Right kidney (tissue), 9 donors: ENCODE measurements at places on chromosomes 4 and X.

- no peak for DNase-seq
These were observed 217.8 kb upstream of the ETNPPL start for GRCh38 chr4:108980455-108981239.

DNA sequence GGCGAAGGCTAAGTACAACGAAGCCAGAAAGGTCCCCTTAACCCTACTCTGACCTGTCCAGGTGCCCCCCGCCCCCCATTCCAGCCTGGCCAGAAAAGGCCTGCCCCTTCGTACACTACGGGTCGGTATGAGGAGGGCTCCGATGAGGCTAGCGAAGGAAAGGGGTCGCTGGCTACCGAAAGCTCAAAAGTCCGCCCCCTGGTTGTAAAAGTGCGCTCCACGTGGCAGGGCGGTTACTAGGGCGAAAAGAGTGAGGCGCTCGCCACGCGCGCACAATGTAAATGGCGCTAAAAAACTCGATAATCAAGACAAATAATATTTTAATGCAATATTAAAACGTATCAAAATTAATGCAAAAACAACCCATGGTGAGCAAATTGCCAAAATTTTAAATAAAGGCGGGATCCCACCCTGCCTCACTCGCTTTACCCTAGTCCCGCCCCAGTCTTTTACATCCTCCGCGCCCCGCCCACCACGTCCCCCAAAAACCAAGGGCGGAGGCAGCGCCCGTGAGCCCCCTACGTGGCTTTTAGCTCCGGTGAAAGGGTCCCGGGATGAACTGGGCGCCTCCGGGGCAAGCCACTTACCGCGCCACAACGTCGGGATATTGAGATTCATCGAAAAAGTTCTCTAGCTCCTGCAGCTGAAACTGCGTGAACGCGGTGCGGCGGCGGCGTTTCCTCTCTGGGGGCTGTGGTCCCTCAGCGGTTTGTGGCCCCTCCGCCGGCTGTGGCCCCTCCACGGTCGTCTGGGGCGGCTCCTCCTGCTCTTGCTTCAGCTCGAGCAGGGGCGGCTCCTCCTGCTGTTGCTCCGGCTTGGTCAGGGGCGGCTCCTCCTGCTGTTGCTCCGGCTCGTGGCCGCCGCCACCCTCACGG, 929 bp downstream of the ESX1 start:
- peak; percentile 27 for DNase-seq

- DNase-seq: no peak
These were observed 572.7 kb upstream of the TENM3 start for GRCh38 chr4:181670506-181670905.

- DNase-seq: no peak
These were observed 49.2 kb upstream of the CAPN6 start for GRCh38 chrX:111319451-111319850.

- DNase-seq: no peak
These were observed 145.6 kb downstream of the RAP1GDS1 start for GRCh38 chr4:98406819-98407218.

DNA sequence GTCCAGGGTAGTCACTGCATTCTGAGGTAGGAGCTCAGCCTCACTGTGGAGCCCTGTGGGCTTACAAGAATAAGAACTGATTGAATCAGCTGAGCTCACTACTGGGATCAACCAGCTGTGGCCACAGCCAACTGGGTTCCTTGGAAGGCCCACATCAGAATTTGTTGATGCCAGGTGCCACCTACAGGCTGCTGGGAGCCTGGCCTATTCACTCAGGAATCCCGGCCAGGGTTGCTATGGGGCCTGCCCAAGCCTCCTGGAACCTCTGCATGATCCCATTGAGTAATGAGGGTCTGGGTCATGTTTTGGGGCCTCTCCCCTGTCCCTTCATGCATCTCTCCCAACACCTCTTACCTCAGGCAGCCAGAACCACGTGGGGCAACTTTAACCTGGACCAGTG, 53.9 kb upstream of the KIAA1210 start:
- no peak for DNase-seq

- DNase-seq: no peak
These were observed 151.0 kb downstream of the CAMK2D start for GRCh38 chr4:113610537-113610936.

- DNase-seq: no peak
These were observed 35.7 kb downstream of the PARM1 start for GRCh38 chr4:74968456-74969164.

DNA sequence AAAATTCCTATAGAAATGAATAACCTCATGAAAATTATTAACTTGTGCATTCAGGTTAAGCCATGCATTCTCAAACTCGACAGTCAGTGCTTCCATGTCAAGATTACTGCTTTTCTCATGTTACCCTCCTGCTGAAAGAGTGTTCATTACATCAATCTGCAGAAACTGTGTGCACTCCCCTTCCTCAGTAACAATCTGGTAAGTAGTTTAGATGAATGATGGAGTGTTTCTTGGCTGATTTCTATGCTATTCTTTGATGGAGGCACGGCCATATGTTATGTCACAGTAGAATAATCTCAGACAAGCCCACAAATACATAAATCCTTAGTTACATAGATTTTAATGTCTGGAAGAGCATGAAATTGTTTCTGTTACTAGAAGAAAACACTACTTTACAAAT, 193.3 kb upstream of the FAM47A start:
- DNase-seq: no peak

DNA sequence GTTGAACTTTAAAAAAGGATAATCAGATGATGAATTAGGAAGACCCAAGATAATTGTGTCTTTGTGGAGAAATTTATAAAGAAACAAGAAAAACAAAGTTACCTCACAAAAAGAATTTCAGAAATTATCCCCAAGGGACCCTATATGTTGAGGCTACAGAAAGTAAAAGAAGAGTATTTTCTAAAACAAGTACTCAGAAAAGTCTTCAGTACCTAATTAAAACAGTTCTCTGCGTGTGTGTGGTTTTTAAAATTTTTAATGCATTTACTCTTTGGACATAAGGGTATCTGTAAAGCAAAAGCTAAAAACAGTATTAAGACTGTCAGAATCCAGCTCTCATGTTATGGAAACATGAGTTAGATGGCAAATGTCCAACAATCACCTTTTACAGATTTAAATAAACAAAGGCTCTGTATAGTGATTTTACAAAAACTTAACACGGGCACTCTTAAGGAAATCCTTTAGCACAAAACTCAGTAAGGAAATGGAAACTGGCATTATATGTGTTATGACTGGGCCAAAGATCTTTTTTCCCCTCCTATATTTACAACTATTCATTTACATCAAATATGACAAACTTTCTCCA, 187.5 kb downstream of the NSUN7 start:
- DNase-seq: no peak

GRCh38 chr4:152283801-152284470, 252.0 kb downstream of the FBXW7 start:
- DNase-seq: no peak

DNA sequence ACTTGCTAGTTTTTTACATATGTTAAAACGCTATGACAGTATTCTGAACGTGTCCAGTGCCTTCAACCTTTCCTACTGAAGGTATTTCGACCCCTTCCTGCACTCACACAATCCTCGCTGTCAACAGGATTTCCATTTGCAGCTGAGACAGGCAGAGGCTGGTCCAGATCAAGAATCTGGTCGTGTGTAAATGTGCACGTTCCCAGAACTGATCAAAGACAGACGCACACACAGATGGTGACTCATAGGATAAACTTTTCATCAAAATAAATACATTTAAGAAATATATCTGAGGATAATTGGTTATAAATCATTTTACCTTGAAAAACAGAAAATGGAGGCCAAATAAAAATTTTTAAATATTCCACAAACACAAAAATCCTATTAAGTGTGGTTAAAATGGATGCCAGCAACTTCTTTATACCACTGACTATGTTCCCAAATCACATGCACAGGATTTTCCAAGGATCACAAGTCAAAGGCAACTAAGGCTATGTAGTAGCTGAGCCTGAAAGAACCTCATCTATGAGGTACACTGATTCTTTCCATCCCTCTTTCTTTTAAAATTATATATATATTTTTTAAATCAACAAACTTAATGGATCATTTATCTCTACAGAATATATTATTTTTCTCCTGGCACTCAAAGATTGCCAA, 85.9 kb downstream of the RNF150 start:
- no peak for DNase-seq

GRCh38 chr4:74418063-74418670, 26.8 kb upstream of the AREG start:
- DNase-seq: no peak

DNA sequence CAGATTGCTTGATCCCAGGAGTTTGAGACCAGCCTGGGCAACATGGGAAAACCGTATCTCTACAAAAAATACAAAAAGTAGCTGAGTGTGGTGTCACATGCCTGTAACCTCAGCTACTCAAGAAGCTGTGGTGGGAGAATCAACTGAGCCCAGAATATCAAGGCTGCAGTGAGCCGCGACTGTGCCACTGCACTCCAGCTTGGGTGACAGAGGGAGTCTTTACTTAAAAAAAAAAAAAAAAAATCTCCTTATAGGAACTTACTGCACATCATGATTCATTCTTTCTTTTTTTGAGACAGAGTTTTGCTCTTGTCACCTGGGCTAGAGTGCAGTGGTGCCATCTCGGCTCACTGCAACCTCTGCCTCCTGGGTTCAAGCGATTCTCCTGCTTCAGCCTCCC, 24.3 kb downstream of the UPF3B start:
- no peak for DNase-seq

- no peak for DNase-seq
These were observed 24.4 kb upstream of the MGST2 start for GRCh38 chr4:139641218-139641617.

- no peak for DNase-seq
These were observed 96.3 kb upstream of the HPF1 start for GRCh38 chr4:169854090-169854489.

DNA sequence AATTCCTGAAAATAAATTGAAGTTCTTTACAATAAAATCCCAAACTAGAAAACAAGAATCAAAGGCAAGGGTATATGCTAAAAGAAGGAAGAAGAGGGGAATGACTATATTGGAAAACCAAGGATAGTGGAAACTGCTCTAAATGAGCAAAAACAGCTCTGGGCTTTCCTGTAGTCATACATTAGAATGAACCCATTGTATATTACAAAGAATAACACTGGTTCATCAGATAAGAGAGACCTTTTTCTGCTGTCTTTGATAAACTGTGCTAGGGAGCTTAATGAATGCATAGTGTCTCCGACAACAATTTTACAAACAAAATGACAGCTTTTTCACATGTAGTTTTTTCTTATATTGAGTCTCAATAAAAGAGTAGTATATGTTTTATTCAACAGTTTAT, 26.6 kb downstream of the TLR2 start:
- no peak for DNase-seq
